Stimulated activated CD4-positive, alpha-beta T cell treated with anti-CD3 and anti-CD28 coated beads, Interleukin-15, amount 100 ng/mL, for 24 hours (primary cell): ENCODE measurements at places on chromosomes 1 and 21.

DNA sequence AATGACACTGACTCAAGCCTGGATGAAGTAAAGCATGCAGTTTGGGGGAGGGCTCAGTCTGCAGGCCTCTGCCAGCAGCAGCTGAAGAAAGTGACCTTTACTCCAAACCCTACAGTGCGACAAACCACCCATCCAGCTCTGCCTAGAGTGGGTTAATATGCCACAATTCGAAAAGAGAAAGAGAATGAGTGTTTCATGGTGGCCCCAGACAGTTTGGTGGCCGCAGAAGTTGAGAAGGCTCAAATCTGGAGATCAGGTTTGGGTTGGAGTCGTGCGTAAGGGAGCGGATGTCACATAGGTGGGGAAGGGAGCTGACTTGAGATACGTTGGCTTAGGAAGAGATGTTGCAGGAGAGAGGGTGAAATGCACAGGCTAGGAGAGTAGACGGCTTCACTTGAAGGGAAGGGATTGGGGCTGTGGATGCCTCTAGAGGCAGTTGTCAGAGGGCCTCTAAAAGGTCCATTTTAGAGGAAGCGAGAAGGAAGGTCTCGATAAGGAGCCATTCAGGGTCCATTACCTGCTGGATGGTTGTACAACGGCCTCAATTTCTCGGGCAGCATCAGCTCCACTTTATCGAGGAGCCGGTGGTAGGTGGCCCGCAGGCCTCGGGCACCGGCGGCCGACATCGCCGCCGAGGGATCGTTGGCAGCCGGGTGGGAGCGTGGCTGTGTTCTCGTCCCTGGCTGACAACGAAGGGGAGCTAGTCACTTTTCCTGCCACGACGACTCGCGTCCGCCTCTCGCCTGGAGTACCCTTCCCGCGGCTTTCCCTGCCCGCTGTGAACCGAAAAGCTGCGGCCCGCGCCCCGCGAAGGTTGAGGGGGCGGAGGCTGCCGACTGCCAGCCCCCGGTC, 1.0 kb upstream of the DCAF6 start:
- peak; percentile 53 for DNase-seq

GRCh38 chr1:233289676-233290075, 5.8 kb downstream of the PCNX2 start:
- no peak for DNase-seq

GRCh38 chr1:19169642-19170041, 40.4 kb downstream of the UBR4 start:
- no peak for DNase-seq

GRCh38 chr1:205317311-205317917, 4.1 kb downstream of the NUAK2 start:
- no peak for DNase-seq

DNA sequence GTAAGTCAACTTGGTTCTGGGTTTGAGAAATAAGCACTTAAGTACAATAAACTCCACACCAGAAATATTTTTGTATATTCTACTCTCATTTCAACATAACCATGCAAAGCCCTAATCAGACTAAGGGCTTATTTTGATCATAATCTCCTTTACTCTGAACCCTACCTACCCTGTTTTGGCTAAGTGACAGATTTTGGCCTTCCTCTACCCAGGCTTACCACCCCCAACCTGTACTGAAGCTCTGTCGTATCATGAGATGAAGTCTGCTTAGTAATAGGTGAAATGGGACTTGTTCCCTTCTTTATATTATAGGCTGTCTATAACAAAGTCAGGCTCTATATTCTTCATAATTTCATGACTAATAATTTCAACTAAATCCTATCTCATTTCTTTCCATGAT, 135.5 kb downstream of the RERE start:
- DNase-seq, result no peak

DNA sequence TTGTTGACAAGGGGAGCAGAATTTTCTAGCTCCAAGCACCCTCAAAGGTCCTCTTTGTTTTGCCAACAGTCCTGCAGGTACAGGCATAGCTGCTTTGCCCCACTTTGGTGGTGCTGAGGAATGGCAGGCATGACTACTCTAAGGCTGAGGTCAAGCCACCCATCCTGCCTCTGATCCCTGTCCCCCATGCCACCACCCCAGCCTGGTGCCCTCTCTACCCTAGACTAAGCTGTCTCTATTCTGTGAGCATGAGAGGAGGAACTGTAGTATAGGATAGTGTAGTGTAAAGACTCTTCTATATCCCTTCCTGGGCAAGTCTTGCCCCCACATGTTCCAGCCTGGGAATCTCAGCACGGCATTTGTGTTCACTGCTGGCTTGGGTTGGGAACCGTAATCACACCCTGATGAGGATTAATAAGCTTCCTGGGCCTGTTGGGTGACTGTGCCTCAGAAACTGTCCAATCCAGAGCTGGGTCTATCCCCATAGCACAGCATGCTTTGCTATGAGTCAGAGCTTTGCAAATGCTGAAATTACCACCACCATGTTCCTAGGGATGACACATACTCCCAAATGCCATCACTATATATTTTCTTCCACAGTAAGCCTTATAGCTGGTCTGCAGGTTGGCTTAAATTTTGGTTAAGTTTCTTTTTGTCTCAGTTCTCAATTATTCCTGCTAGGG, 105.7 kb upstream of the PPP2R5A start:
- DNase-seq, result no peak

- no peak for DNase-seq
These were observed 63.0 kb downstream of the UBE2T start for GRCh38 chr1:202278751-202279150.

DNA sequence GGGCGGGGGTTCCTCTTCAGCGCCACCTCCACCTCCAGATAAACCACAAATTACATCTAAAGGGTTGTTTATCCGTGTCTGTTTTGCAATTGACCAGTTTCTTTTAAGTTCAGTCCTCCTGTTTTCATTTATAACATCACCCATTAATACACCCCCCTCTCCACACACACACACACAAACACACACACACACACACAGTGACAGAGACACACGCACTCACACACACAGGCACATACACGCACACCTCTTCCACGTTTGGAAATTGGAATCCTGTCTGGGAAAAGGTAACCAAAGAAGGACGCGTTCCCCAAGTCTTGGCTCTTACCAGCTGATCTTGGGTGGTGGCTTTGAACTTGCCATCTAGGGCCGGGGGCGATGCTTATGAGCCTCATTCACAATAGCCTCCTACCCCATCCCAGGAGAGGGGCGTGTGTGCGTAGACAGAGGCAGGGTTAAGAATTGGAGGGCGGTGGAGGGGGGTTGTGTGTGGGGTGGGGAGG, 442 bp upstream of the CSMD2 start:
- DNase-seq, result no peak

GRCh38 chr1:87885278-87886025, 556.8 kb downstream of the LMO4 start:
- no peak for DNase-seq

- peak; percentile 42 for DNase-seq
These were observed 653 bp upstream of the IFFO2 start for GRCh38 chr1:18957136-18957521.

GRCh38 chr1:157089789-157090188, 9.8 kb downstream of the ETV3L start:
- no peak for DNase-seq

GRCh38 chr1:232292818-232293217, 337.1 kb downstream of the SIPA1L2 start:
- DNase-seq, result no peak

DNA sequence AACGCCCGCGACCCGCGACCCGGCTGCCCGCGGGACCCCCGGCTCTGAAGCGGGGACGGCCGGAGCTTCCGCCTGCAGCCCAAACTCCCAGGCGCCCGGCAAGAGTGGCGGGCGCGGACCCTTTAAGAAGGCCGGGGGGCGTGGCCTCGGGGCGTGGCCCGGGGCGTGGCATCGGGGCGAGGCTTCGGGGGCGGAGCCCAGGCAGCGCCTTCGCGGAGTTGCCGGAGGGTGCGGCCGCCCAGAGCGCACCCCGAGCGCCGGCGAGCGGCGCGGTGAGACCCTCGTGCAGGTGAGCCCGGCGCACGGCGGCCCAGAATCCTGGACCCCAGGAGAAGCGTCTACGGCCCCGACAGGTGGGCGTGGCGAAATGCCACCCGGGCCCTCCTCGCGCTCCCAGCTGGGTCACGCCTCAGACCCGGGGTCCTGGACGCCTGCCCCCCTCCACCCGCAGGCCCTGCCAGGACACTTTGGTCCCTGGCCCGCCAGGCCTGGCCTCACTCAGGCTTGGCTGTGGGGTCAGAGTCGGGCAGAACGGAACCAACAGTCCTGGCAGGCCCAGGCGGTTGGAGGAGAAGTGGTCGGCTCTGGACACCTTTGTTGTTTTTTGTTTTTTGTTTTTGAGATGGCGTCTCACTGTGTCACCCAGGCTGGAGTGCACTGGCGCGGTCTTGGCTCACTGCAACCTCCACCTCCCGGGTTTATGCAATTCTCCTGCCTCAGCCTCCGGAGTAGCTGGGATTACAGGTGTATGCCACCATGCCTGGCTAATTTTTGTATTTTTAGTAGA, 14.4 kb downstream of the RNF223 start:
- DNase-seq, result peak; percentile 94

GRCh38 chr21:16409352-16409751, 679.6 kb downstream of the USP25 start:
- DNase-seq, result no peak

GRCh38 chr1:15445390-15446122, 7.3 kb downstream of the CTRC start:
- no peak for DNase-seq

GRCh38 chr1:89761338-89761737, 59.5 kb upstream of the LRRC8D start:
- no peak for DNase-seq

- DNase-seq, result no peak
These were observed 953 bp upstream of the NDUFS2 start for GRCh38 chr1:161200992-161201835.

DNA sequence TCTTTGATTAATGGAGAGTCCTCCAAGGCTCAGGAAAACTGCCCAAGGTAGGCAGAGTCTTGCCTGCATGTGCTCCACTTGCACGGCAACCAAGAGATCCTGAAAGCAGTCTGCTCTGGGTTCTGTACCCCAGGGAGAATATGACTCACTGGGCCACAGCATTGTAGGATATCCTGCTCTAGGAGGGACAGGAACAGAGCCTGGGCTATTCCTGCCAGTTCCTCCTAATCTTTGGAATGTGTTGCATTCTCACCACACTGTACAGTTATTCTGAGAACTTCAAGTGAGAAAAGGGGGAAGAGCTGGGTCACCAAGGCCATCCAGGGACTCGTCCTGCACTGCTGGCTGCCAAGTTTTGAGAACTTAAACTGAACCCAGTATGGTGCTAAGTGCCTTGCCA, 278.5 kb downstream of the MATN1 start:
- DNase-seq, result no peak

GRCh38 chr1:7885513-7886404, 32.9 kb upstream of the UTS2 start:
- DNase-seq, result peak; percentile 55

GRCh38 chr1:53478502-53478818, 19.3 kb downstream of the DMRTB1 start:
- no peak for DNase-seq

GRCh38 chr1:38125837-38126520, 79.4 kb upstream of the POU3F1 start:
- no peak for DNase-seq

DNA sequence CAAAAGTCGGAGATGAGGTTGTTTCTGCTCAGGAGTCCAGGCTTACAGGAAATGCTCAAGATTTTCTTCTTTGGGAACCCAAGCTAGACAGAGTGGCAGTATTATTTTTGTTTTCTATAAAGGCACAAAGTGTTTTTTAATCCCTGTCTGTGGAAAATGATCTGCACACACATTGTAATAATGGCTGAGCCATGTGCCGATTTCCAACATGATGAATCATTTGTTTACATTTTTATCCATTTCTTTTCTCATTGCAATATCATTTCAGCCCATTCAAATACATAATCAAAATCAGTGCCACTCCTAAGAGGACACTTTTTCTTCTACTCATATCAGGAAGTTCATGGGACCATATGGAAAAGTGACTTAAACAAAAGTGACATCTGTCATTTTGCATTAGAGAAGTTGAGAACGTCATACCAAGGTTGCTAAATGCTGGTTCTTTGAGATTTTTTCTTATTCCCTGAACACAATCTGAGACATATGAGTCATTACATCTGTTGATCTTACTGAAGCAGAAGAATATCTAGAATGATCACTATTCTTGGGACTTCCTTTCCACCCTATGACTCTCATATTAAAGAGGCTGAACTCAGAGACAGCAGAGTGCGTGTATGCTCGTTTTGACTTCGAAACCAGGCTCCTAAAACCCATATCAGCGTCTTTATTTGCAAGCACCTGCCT, 44.9 kb downstream of the ACTA1 start:
- no peak for DNase-seq

GRCh38 chr1:241658081-241658793, 6.2 kb downstream of the WDR64 start:
- no peak for DNase-seq

DNA sequence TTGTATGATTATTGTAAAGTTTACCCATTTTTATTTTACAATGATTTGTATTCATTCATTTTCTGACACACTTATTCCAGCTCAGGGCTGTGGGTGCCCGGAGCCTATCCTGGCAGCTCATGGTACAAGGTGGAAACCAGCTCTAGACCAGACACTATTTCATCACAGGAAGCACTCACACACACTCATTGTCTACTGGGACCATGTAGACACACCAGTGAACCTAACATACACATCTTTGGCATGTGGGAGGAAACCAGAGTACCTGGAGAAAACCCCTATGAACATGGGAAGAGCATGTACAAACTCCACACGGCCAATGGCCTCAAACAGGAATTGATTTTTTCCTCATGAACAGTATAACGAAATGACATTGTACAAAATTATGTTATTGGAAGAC, 2.4 kb downstream of the DTL start:
- DNase-seq, result no peak
